ENCODE measurements at places on chromosomes 1 and 21.

- no peak for DNase-seq
These were observed 37.5 kb upstream of the KIF21B start for GRCh38 chr1:201061049-201061448.

DNA sequence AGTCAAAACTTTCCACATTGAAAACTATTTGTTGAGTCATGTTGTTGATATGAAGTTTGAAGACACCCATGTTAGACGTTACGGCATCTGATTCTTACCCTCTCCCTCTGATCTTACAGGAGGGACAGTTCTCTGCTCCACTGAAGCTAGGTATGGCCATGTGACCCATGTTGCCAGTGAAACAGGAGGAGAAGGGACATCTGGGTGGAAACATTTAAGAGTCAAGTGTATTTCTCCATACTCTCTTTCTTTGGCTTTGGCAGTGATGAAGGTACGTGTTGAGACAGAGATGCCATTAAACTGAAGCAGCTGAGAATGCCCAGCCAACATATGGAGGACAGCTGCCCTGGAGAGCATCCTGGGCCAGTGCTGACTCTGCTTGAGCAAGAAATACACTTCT lies 198.4 kb upstream of the PTGFR start:
- DNase-seq = no peak

DNA sequence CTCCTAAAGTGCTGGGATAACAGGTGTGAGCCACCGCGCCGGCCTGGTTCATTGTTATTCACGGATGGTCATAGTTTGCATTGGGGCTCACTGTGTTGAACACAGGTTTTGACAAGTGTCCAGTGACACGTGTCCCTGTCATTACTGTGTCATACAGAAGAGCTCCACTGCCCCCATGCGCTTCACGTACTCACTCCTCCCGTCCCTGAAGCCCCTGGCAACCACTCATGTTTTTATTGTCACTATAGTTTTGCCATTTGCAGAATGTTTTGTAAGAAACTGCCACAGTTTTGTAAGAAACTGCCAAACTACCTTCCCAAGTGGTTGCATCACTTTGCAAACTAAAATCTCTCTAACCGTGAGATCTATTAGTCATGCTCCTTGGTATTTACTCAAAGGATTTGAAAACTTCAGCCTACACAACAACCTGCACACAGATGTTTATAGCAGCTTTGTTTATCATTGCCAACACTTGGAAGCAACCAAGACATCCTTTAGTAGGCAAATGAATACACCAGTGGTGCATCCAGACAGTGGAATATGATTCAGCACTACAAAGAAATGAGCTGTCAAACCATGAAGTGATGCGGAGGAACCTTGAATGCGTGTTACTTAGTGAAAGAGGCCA lies 163.2 kb upstream of the COL6A1 start:
- DNase-seq = no peak

DNA sequence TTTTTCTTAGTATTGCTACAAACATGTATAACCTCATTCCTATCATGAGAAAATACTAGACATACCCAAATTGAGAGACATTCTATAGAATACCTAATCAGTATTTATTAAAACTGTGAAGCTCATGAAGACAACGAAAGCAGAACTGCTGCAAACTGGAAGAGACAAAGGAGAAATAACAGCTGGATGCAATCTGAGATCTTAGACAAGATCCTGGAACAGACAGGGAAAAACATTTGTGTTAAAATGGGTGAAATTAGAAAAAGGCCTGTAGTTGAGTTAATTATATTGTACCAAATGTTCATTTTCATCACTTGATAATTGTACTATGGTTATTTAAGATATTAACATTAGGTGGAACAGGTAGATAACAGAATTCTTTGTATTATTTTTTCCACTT lies 392.0 kb downstream of the PLPP3 start:
- DNase-seq = no peak

- no peak for DNase-seq
These were observed 17.9 kb downstream of the PLXNA2 start for GRCh38 chr1:208225954-208226937.
